ENCODE measurements at places on chromosomes 7 and 10. TPM values are rescaled to one million over a fixed set of nuclear protein-coding genes. Genes with fewer than 3 reads are reported as not detected.

The SUN3 gene
- not detected for total RNA-seq

The HOXA13 gene
- 2.3 TPM for total RNA-seq

The GBX1 gene
- total RNA-seq: not detected

The TAS2R4 gene
- total RNA-seq: 0.12 TPM

The VENTX gene
- total RNA-seq: not detected

The SLC35G1 gene
- total RNA-seq: 4.2 TPM

The ATP6V1F gene
- total RNA-seq: 234 TPM

The PDCD11 gene
- 15.3 TPM for total RNA-seq

The MARVELD1 gene
- total RNA-seq: 41.7 TPM

The OR2A42 gene
- total RNA-seq: not detected

The FZD8 gene
- 2.2 TPM for total RNA-seq

The DKK1 gene
- total RNA-seq: 7.3 TPM

The SORCS3 gene
- total RNA-seq: not detected

The KIAA1549 gene
- total RNA-seq: 4.1 TPM

The A1CF gene
- not detected for total RNA-seq

The EEPD1 gene
- total RNA-seq: 2.5 TPM

The NODAL gene
- not detected for total RNA-seq

The GTPBP10 gene
- 27.5 TPM for total RNA-seq

The TNKS2 gene
- total RNA-seq: 16.7 TPM

The SPDYE6 gene
- total RNA-seq: not detected

The RET gene
- under 0.01 TPM for total RNA-seq

The TDRD1 gene
- not detected for total RNA-seq

The NAT16 gene
- not detected for total RNA-seq

The TMEM168 gene
- 19.8 TPM for total RNA-seq

The PPP1R17 gene
- total RNA-seq: not detected
